Left ventricle myocardium inferior (tissue), 1 donor: ENCODE measurements at places on chromosomes 1 and 21. TPM values are rescaled to one million over a fixed set of nuclear protein-coding genes. Genes with fewer than 3 reads are reported as not detected.
A peak's percentile ranks its signal among the peaks of the same experiment; 100 is the strongest.

DNA sequence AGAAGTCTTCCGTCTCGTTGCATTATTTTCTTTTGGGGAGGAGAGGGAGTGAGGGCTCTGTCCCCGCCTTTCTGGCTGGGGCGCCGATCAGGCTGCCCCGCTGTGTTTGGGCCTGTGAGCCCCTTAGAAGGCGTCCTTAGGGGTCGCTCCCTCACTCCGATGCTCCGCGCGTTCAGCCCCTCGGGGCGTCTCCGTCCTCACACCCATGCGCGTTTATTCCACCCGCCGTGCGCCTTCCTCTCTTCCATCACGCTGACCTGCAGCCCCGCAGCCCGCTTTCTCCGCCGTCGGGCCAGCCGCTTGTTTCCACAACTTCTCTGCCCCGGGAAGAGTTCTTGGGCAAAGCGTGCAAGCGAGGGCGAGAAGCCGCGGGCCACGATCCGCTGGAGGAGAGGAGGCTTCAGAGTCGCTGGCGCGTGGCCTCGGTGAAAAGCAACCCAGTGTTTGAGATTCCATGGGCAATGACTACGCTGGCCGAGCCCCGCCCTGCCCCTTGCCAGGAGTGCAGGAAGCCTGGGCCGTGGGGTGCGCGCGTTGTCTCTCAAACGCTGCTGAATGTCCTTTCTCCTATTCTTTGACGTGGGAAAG lies 27.7 kb downstream of the TRIM11 start:
- peak overlapping the region; percentile 64 for H3K4me3 ChIP-seq
- DNase-seq, result no peak
- H3K27me3 ChIP-seq, result peaks cover 6% of the 10 kb centered on the region

Gene MFSD2A
- 0.22 TPM for total RNA-seq

Gene ADGRL2
- 52.5 TPM for total RNA-seq

GRCh38 chr1:224542783-224543440 lies 73.2 kb upstream of the CNIH3 start:
- H3K4me3 ChIP-seq, result no peak overlapping the region
- H3K4me1 ChIP-seq, result no peaks in the 10 kb centered on the region
- H3K27ac ChIP-seq, result no peak overlapping the region
- no peak for DNase-seq

- H3K27ac ChIP-seq, result peak overlapping the region; percentile 32
- no peaks in the 10 kb centered on the region for H3K27me3 ChIP-seq
- peaks cover 9% of the 10 kb centered on the region for H3K36me3 ChIP-seq
- no peak overlapping the region for H3K4me3 ChIP-seq
- peaks cover 26% of the 10 kb centered on the region for H3K4me1 ChIP-seq
Measured at GRCh38 chr1:41152622-41153044, 89.5 kb downstream of the SCMH1 start.

- peaks cover 7% of the 10 kb centered on the region for H3K36me3 ChIP-seq
- H3K4me3 ChIP-seq, result no peak overlapping the region
- H3K4me1 ChIP-seq, result peaks cover 61% of the 10 kb centered on the region
- no peak for DNase-seq
- H3K27me3 ChIP-seq, result no peaks in the 10 kb centered on the region
Measured at GRCh38 chr1:184535191-184535970, 148.6 kb downstream of the C1orf21 start.

Gene TMEM53
- 11.5 TPM for total RNA-seq

- no peaks in the 10 kb centered on the region for H3K4me1 ChIP-seq
- H3K27me3 ChIP-seq, result no peaks in the 10 kb centered on the region
- H3K27ac ChIP-seq, result no peak overlapping the region
- H3K36me3 ChIP-seq, result no peaks in the 10 kb centered on the region
- H3K4me3 ChIP-seq, result no peak overlapping the region
- DNase-seq, result no peak
Measured at GRCh38 chr21:28439788-28440187, 552.9 kb downstream of the LTN1 start.

Gene CHML
- 8.2 TPM for total RNA-seq

DNA sequence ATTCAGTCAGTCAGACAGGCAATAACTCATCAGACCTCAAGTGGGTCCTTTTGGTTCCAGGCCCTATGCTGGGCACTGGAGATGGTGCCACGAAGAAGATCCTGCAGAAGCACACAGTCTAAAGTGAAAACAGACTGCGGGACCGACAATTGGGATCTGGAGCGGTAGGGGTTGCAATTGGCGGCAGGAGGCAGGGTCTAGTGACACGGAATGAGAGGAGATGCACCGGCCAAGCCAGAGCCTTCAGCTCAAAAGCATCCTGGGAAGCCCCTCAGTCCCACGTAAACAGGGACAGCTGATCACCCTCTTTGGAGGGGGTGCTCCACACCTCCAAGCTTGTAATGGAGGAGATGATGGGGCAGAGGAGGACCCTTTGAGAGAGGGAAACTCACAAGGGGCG lies 56.2 kb downstream of the KLHDC7A start:
- no peak overlapping the region for H3K4me3 ChIP-seq
- H3K4me1 ChIP-seq, result no peaks in the 10 kb centered on the region
- peaks cover 90% of the 10 kb centered on the region for H3K27me3 ChIP-seq
- no peak for DNase-seq

- no peaks in the 10 kb centered on the region for H3K36me3 ChIP-seq
- no peaks in the 10 kb centered on the region for H3K4me1 ChIP-seq
- H3K4me3 ChIP-seq, result no peak overlapping the region
Measured at GRCh38 chr1:243980471-243980870, 70.6 kb upstream of the ZBTB18 start.

DNA sequence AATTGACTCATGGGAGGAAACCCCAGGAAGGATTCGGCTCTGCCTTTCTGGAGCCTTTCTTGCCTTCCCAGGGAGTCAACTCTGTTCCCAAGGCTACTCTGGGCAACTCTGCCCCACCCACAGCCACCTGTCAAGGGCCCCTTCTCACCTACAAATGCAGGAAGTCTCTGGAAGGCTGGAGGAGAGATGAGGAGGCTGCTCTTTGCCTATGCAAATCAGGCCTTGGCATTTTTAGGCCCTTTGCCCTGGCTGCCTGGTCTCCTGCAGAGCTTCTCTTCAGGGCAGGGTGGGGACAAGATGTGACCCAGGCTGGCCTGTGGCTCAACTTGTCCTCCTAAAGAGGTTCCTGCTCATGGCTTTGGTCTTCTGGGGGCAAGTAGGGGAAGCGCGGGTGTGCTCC lies 5.4 kb downstream of the SLC6A9 start:
- H3K4me3 ChIP-seq, result no peak overlapping the region
- H3K27me3 ChIP-seq, result peaks cover 6% of the 10 kb centered on the region
- no peak for DNase-seq
- H3K27ac ChIP-seq, result no peak overlapping the region

DNA sequence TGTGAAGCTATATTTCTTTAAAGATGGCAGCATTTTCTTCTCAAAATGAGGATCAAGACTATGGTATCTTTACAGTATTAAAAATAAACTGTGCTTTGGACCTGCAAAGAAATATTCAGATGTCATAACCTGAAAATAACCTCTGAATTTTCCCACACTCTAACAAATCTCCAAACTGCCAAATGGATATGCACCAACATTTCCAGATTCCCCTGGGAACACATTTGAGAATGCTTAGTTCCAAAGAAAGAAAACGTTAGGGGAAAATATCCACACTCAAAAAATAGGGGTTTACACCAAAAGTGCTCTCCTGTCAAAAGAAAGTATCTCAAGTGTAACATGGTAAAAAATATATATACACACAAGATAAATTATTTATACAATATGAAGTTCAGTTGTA lies 69.1 kb upstream of the ARHGAP29 start:
- no peak overlapping the region for H3K4me3 ChIP-seq
- DNase-seq, result no peak
- peaks cover 34% of the 10 kb centered on the region for H3K4me1 ChIP-seq
- H3K27ac ChIP-seq, result peak overlapping the region; percentile 27
- no peaks in the 10 kb centered on the region for H3K36me3 ChIP-seq

DNA sequence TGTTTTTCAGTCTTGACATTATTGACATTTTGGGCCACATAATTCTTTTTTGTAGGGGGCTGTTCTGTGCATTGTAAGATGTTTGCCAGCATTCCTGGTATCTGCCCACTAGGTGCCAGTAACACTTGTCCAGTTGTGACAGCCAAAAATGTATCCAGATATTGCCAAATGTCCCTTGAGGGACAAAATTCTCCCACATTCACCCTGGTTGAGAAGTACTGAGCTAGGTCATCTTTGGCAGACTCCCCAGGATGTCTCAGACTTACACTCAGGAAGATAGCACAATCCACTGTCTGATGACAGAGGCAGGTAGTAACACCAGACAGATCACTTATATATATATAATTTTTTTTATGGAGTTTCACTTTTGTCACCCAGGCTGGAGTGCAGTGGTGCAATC lies 5.9 kb downstream of the CD48 start:
- DNase-seq, result no peak
- no peaks in the 10 kb centered on the region for H3K4me1 ChIP-seq
- no peak overlapping the region for H3K27ac ChIP-seq
- H3K36me3 ChIP-seq, result no peaks in the 10 kb centered on the region
- H3K27me3 ChIP-seq, result peaks cover 34% of the 10 kb centered on the region
- H3K4me3 ChIP-seq, result no peak overlapping the region

Gene CALML6
- not detected for total RNA-seq

Gene RAP1GAP
- 6.2 TPM for total RNA-seq

DNA sequence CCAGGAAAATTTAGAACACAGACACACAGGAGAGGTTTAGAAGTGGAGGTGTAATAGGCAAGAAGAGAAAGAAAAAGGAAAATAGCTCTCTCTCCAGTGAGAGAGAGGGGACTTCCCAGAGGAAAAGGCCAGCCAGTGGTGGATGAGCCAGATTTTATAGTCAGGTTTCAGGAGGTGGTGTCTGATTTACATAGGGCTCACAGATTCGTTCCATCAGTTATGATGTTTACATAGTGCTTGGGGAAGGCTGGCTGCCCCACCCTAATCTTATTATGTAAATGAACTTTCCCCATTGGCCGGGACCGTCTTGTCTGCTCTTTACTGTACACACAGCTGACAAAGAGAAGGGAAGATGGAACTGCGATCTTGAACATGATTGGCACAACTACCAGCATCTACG lies 797.3 kb downstream of the PLA2G4A start:
- DNase-seq, result no peak
- no peak overlapping the region for H3K27ac ChIP-seq
- no peak overlapping the region for H3K4me3 ChIP-seq
- no peaks in the 10 kb centered on the region for H3K27me3 ChIP-seq

DNA sequence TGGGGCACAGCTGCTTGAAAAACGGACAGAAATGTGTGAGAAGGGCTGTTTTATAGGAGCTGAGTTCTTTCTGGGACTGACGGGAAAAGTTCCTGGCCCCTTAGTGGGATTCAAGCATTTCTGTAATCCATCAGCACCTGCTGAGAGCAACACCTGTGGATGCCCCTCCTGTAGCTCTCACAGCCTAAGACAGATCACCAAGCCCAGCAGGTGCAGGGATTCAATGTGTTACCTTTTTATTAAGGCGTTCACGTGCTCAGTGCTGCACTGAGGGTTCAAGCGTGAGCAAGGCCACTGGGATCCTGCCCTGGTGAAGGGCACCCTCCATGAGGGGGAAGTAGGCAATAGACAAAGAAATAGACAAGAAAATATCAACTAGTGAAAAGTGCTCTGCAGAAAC lies 14.9 kb downstream of the OLFML2B start:
- DNase-seq, result no peak
- H3K27me3 ChIP-seq, result no peaks in the 10 kb centered on the region
- H3K27ac ChIP-seq, result no peak overlapping the region
- H3K4me1 ChIP-seq, result peaks cover 52% of the 10 kb centered on the region

- peaks cover 12% of the 10 kb centered on the region for H3K36me3 ChIP-seq
- no peaks in the 10 kb centered on the region for H3K27me3 ChIP-seq
- peak overlapping the region; percentile 34 for H3K4me3 ChIP-seq
- no peak overlapping the region for H3K27ac ChIP-seq
- H3K4me1 ChIP-seq, result peaks cover 63% of the 10 kb centered on the region
Measured at GRCh38 chr21:46637952-46638746, 2.7 kb downstream of the PRMT2 start.

Gene CFAP107
- not detected for total RNA-seq

- H3K4me3 ChIP-seq, result no peak overlapping the region
- H3K4me1 ChIP-seq, result peaks cover 4% of the 10 kb centered on the region
- peaks cover 9% of the 10 kb centered on the region for H3K27me3 ChIP-seq
- peak overlapping the region; percentile 32 for H3K27ac ChIP-seq
Measured at GRCh38 chr1:109716570-109717090, 4.6 kb downstream of the GSTM5 start.

Gene ARHGEF16
- 0.52 TPM for total RNA-seq

DNA sequence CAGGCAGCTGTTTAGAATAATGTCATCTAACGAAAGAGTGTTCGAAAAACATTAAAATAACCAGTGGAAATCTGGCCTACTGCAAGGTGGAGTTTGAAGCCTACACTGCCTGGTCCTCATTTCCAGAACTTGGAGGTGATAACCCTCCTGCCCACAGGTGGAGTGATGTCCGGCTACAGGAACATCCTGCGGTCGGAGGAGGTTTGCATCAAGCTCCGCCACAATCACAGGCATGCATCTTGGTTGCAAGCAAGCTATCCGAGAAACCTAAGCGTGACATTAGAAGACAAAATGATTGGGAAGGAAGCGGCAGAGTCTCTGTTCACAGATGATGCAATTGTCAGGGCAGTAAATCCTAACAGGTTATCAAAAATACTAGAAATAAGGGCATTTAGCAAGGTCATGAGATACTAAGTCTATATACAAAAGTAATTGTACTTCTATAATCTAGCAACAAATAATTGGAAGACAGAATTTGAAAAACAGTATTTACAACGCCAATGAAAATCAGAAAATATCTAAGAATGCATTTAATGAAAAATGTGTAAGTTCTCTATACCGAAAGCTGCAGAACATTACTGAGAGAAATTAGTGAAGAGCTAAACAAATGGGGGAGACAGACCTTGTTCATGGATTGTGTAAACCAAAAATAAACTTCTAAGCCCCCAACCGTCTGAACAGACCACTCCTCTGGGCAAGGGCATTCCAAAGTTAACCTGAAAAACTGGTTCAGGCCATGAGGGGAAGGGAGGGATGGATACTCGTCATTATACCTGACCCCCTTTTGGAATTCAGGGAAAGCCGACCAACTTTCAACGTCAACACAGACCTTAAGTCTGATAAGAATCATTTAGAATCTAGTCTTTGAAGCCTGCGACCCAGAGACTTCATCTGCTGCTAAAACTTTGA lies 4.7 kb upstream of the SLC19A1 start:
- peaks cover 12% of the 10 kb centered on the region for H3K27me3 ChIP-seq
- H3K4me3 ChIP-seq, result no peak overlapping the region
- H3K27ac ChIP-seq, result no peak overlapping the region
- DNase-seq, result no peak
- peaks cover 7% of the 10 kb centered on the region for H3K4me1 ChIP-seq
- no peaks in the 10 kb centered on the region for H3K36me3 ChIP-seq

DNA sequence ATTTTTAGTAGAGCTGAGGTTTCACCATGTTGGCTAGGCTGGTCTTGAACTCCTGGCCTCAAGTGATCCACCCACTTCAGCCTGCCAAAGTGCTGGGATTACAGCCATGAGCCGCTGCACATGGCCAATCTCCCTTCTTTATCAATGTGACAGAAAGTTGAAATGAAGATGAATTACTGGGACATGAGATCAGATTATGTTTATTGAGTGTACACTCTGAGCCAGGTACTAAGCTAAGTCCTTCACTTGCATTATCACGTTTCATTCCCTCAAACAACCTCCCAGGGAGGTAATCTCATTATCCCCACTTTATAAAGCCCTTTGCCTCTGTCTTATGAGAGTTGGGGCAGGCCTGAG lies 6.3 kb upstream of the CHI3L2 start:
- H3K27ac ChIP-seq, result no peak overlapping the region
- H3K4me1 ChIP-seq, result peaks cover 8% of the 10 kb centered on the region
- no peaks in the 10 kb centered on the region for H3K36me3 ChIP-seq
- H3K4me3 ChIP-seq, result no peak overlapping the region
